ENCODE measurements at places on chromosomes 3 and 15. TPM values are rescaled to one million over a fixed set of nuclear protein-coding genes. Genes with fewer than 3 reads are reported as not detected.

Gene ITGB5
- total RNA-seq, result 141 TPM

Gene U2SURP
- total RNA-seq, result 40.8 TPM

Gene SI
- not detected for total RNA-seq

Gene FBLN2
- 4.7 TPM for total RNA-seq

Gene FOXL2
- total RNA-seq, result 0.26 TPM

Gene DGKG
- total RNA-seq, result not detected

Gene TRPM1
- total RNA-seq, result under 0.01 TPM

Gene RTP1
- total RNA-seq, result not detected

Gene NEK10
- total RNA-seq, result 1.0 TPM

Gene CRBN
- 28.9 TPM for total RNA-seq

Gene PLOD2
- total RNA-seq, result 36.6 TPM

Gene FILIP1L
- 6.3 TPM for total RNA-seq

Gene PLCL2
- total RNA-seq, result 1.4 TPM

Gene PPCDC
- 13.2 TPM for total RNA-seq

Gene ACKR2
- 1.3 TPM for total RNA-seq

Gene HIGD2B
- total RNA-seq, result not detected

Gene NAALADL2
- total RNA-seq, result 1.1 TPM

Gene SOX2
- 15.4 TPM for total RNA-seq

Gene PLA2G4E
- total RNA-seq, result under 0.01 TPM

Gene GOLGA8O
- 0.51 TPM for total RNA-seq

Gene CCR1
- not detected for total RNA-seq

Gene PRSS50
- total RNA-seq, result not detected

Gene CHRNA7
- total RNA-seq, result under 0.01 TPM

Gene FGF12
- 0.13 TPM for total RNA-seq

Gene EPHB1
- under 0.01 TPM for total RNA-seq
